ENCODE measurements at places on chromosomes 1 and 21. TPM values are rescaled to one million over a fixed set of nuclear protein-coding genes. Genes with fewer than 3 reads are reported as not detected.

Gene B3GALT2
- total RNA-seq: not detected

Gene PLA2G4A
- 9.0 TPM for total RNA-seq

Gene FCRL6
- not detected for total RNA-seq

Gene TSPEAR
- not detected for total RNA-seq

Gene SUSD4
- total RNA-seq: 0.91 TPM

Gene NUDT4B
- 1.2 TPM for total RNA-seq

Gene UQCRH
- total RNA-seq: 458 TPM

Gene FCRL2
- total RNA-seq: not detected

Gene XCL2
- not detected for total RNA-seq

Gene KPRP
- not detected for total RNA-seq

Gene LCE3D
- 3.4 TPM for total RNA-seq

Gene FCRL1
- total RNA-seq: not detected

Gene IFI44L
- not detected for total RNA-seq

Gene BRINP3
- total RNA-seq: not detected

Gene FAM229A
- total RNA-seq: 2.9 TPM

Gene OR2W3
- total RNA-seq: not detected

Gene NUP210L
- total RNA-seq: not detected

Gene HTR1D
- 14.5 TPM for total RNA-seq

Gene KIRREL1
- total RNA-seq: 21.2 TPM

Gene ACKR1
- total RNA-seq: 0.05 TPM

Gene LRRN2
- total RNA-seq: 11.4 TPM

Gene COL6A2
- 14.6 TPM for total RNA-seq

Gene OR2G6
- total RNA-seq: not detected

Gene PDE9A
- 1.2 TPM for total RNA-seq

Gene FAM151A
- total RNA-seq: 0.29 TPM

Gene IFNAR2
- total RNA-seq: 16.3 TPM

Gene SPRR5
- not detected for total RNA-seq

Gene IL22RA1
- 7.3 TPM for total RNA-seq

Gene CSDE1
- 177 TPM for total RNA-seq

Gene GJB4
- total RNA-seq: 0.13 TPM

Gene CFHR5
- total RNA-seq: not detected

Gene DAB1
- total RNA-seq: not detected

Data from A549 treated with Hydrocortisone at 1 μM for 4 hours (cell line).